ENCODE measurements at places on chromosomes 7 and 10.

- DNase-seq = no peak
Measured at GRCh38 chr7:35705932-35706461, 11.1 kb upstream of the HERPUD2 start.

GRCh38 chr7:129569811-129570215 lies 41.7 kb upstream of the NRF1 start:
- no peak for DNase-seq

DNA sequence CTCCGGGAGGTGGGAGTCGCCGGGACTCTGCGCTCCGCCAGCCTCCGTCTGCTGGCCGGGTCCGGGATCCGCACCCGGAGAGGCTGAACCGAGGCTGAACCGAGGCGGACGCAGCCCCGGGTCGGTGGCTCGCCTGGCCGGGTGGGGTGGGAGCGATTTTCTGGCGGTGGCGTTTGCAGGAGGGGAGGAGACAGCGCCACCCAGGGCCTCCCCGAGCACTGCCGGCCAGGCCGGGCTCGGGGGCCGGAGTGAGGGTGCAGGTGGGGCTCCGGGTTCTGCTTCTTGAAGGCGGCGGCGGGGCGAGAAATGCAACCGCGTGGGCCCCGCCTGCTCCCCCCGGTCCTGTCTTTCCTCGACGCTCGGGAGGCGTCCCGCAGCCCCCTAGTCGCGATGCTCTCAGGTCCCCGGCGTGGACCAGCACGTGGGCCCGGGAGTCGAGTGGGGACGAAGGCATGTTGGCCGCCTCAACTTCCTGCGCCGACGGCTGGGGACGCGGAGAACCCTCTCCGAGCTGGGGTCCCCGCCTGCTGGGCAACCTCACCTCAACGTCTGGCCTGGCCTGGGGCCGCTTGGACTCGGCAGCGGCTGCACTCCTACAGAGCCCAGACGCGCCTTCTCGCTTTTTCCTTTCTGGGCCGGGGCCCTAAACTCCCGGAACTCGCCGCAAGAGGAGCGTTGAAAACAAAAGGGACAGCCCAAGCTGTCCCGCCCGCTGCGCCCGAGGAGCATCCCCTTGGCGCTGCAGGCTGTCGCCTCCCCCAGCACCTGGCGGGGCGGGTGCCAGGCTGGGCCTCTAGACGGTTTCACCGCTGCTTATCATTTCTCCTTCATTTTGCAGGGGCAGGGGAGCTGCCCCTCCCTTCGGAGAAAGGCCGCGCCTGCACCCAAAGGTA lies 25.2 kb upstream of the VAX1 start:
- DNase-seq = no peak

DNA sequence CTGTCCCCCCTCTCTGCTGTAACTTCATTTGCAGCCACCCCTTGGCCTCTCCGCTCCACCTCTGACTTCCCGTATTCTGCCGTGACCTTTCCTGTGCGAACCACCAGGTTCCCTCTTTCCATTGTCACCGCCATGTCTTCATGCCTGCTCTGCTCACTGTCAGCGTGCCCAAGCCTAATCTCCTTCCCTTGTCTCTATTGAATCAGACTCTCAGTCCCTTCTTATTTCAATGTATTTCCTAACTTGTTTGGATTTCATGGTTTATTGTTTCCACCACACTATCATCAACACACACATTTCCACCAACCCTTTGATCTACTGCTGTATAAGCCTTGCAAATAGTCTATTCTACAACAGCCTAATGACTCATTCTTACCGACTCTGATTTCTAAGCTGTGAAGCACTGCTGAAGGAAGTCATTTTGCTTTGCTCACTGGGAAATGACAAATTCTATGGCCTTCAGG lies 30.0 kb upstream of the INHBA start:
- DNase-seq = no peak

- DNase-seq = no peak
Measured at GRCh38 chr10:87733081-87733480, 73.4 kb downstream of the PAPSS2 start.

- DNase-seq = no peak
Measured at GRCh38 chr10:49474901-49475300, 64.0 kb downstream of the ERCC6 start.

DNA sequence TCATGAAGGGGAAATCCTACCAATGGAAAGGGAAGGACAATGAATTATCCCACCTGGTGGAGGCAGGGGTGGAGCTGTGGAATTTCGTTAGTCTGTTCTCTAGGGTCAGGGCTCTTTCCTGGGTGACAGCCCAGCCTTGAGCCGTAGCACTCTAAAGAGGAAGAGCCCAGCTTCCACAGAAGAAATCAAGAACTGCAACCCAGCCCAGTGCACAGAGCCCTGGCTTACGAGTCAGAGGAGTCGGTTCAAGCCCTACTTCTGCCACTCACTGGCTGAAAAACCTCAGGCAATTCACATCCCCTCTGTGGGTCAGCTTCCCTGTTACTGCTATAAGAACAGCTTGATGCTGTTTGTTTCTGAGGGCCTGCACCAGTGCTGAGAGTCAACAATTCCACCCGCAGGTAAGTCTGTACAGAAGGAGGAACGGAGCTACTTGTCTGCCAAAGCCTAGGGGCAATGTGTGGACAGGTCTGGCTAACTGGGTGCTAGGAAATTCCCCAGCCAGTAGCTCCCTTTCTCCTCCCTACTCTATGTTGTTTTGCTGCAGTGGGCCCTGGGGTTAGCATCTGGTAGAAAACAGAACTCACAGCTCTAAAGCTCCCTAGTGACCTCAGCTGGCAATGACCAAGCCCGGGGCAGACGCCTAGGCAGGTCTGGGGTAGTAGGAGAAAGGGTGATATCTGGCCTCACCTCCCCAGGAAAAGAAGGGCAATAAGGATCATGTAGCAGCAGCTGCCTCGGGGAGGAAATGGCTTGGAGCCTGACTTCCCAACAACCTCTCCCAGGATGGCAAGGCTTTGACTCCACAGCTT lies 3.3 kb downstream of the AVPI1 start:
- no peak for DNase-seq

- DNase-seq = no peak
Measured at GRCh38 chr10:45227042-45227441, 88.4 kb downstream of the OR13A1 start.

DNA sequence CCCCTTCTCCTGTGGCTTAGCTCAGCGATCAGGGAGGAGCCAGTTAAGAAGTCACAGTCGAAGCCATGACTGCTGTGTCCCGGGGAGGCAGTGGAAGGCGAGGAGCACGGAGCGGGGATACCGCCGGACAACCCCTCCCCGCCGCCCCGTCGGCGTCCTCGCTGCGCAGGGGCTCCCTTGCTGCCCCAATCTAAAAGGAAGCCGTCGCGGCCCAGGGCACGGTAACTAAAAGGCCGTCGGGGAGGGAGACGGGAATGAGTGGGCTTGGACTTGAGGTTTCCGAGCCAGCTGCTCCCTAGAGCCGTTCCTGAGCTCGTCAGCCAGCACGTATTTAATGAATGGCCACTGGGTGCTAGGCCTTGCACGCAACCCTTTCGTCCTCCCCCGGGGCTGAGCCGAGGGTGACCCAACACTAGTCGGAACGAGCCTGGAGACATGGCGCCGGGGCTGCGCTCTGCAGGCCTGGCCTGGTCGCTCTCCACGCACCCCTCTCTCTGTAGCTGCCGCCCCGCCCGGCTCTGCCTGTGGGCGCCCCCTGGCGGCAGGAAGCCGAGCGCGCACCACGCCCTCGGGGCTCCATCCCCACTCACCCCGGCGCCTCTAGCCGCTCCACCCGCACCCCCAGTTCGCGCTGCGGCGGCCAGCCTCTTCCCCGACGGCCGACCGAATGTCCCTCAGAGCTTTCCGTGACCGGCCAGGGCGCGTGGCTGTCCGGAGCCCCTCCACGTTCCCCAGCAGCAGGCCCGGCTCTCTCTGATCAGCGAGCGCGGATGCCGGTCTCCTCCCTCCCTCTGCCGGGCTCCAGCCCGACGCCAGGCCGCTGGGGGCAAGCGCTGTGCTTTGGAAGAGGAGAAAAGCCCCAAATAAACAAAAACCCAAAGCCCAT lies 29.3 kb upstream of the KCNK18 start:
- DNase-seq = no peak

DNA sequence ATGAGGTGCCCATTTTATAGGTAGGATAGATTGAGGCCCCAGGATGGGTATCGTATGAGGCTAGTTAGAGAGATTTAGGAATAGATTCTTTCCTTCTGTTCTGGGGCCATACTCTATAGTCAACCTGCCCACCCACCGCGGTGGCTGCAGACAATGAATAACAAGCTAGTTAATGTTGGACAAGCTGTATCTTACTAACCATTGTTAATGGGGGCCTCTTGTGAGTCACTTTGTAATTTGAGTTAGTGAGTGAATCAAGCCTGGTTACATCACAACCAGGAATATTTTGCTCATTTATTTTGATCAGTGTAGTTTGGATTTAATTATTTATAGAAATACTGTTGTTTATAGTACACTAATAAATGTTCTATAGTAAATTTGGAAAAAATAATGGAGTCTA lies 7.3 kb downstream of the SORCS3 start:
- no peak for DNase-seq

DNA sequence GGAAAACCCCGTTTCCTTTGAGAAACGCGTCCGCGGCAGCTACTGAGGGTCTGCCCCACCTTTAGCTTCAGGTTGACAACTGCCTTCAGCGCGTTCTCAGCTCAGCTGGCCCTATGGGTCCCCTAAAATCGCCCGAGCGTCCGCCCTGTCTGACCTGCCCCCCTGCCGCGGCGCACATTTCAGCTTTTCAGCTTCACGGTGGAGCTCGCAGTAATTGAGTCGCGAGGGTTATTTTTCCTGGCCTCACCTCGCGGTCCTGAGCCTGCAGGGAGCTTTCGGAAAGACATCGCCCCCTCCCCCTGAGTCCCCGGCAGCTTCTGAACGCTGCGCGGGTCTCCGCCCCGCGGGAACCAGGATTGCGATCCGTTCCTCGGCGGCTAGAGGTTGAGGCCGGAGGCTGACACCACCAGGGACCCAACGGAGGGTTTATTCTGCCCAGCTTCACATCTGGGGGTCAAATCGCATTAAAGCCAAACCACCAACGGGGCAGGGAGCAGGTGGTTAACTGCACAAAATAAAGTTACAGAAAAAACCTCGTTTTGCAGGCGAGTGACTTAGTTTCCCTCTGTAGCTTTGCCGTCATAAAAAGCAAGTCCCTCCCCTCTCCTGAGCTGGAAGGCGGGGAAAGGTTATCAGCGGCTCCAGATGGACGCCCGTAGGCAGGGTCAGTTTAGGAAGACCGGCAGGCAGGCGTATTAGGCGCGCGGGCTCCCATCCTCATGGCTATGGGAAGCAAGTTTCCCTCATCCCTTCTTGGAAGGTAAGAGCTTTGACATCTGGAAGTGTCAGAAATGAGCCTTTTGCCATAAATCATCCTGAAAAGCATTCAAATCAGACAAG lies 11.0 kb downstream of the TWIST1 start:
- no peak for DNase-seq

- DNase-seq = no peak
Measured at GRCh38 chr7:88888684-88889083, 93.1 kb upstream of the TEX47 start.

GRCh38 chr10:5685764-5686240 lies 1.2 kb downstream of the TASOR2 start:
- DNase-seq = no peak

- no peak for DNase-seq
Measured at GRCh38 chr7:26151953-26152781, at the start of gene NFE2L3. TSS of gene NFE2L3 (plus strand) at chr7:26152198. CDS start at chr7:26152499, 301 bp downstream.

GRCh38 chr7:127770885-127771284 lies 118.9 kb downstream of the SND1 start:
- peak; percentile 15 for DNase-seq

DNA sequence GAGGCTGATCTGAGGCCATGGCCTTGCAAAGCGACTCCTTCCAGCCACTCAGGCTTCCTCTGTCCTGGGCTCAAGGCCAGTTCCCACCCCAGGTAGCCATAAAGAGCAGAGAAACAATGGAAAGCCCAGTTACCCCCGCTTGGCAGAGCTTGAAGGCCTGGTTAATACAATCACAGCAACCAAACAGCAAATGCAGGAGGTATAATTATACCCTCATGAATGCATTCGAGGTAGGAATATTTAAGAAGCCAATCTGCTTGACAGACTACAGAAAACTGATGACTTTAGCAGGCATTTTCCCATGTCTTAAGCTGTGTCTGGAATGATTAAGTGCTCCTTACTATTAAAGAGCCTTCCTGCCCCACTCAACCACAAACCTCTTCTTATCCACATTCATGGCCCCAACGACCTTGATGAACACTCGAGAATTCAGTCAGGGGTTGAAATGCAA lies 114.1 kb upstream of the MACROH2A2 start:
- no peak for DNase-seq

DNA sequence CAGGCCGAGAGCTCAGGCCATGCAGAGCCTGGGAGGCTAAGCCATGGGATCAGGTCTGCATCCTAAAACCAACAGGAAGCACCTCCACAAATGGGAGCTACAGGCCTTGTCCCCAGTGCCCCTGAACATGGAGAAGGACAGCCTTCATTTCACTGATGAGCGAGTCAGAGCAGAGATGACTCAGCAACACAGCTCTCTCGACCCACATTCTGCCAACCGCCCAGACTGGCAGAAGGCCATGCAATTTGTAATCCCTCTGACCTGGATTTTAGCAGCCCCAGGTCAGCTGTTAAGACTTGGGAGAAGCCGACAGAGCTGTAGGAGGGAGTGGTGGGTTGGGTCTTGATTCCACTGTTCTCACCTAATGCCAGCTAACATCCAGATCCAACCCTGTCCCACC lies 25.5 kb downstream of the VOPP1 start:
- DNase-seq = no peak

GRCh38 chr10:113585949-113586348 lies 33.1 kb downstream of the HABP2 start:
- DNase-seq = no peak

GRCh38 chr10:66259836-66260235 lies 666.0 kb upstream of the LRRTM3 start:
- no peak for DNase-seq

GRCh38 chr7:83504330-83504729 lies 144.6 kb downstream of the SEMA3E start:
- DNase-seq = no peak

DNA sequence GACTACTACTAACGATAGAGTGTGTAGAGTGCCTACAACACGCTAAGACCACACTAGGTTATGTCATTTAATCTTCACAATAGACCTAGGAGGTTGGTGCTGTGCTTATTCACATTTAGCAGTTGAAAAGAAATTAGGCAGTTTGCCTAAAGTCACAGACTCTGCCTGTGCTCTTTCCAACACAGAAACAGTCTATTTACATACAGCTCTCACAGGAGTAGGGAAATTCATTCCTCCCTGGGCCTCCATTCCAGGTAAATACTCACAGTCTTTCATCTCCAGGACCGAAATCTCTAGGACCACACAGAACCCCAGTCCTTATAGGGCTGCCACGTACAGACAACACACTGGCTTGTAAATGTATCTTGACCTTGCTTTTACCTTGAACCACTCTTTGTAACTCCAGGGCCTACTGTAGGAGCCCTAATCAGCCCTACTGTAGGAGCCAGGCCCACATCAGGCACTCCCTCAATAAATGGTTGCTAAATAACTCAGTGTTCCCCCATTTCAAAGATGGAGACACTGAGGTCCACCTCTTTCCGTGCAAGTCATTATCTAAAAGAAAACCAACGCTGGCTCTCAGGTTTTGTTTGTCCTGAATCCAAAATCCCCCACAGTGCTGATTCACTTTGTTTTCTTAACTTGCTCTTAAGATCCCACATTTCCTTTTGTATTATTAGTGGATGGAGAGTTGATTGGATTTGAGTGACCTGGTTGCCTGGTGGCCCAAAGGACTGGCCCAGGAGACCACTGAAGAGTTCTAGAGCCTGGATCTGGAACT lies 146.9 kb downstream of the KCNMA1 start:
- no peak for DNase-seq

Measured in NCI-H2081 treated with DMSO at 0.1 percent for 48 hours (cell line).